ENCODE measurements at places on chromosomes 16 and 17. TPM values are rescaled to one million over a fixed set of nuclear protein-coding genes. Genes with fewer than 3 reads are reported as not detected.

GRCh38 chr17:2363851-2364762 lies 26.8 kb downstream of the SGSM2 start:
- no peaks in the 10 kb centered on the region for H3K27me3 ChIP-seq
- H3K27ac ChIP-seq, result no peak overlapping the region
- DNase-seq, result no peak
- no peak overlapping the region for H3K4me3 ChIP-seq
- peaks cover 6% of the 10 kb centered on the region for H3K36me3 ChIP-seq

- H3K4me3 ChIP-seq, result no peak overlapping the region
- no peak for DNase-seq
- H3K36me3 ChIP-seq, result no peaks in the 10 kb centered on the region
- peaks cover 15% of the 10 kb centered on the region for H3K4me1 ChIP-seq
- no peak overlapping the region for H3K27ac ChIP-seq
These were observed 1.8 kb upstream of the GINS2 start for GRCh38 chr16:85690469-85691064.

DNA sequence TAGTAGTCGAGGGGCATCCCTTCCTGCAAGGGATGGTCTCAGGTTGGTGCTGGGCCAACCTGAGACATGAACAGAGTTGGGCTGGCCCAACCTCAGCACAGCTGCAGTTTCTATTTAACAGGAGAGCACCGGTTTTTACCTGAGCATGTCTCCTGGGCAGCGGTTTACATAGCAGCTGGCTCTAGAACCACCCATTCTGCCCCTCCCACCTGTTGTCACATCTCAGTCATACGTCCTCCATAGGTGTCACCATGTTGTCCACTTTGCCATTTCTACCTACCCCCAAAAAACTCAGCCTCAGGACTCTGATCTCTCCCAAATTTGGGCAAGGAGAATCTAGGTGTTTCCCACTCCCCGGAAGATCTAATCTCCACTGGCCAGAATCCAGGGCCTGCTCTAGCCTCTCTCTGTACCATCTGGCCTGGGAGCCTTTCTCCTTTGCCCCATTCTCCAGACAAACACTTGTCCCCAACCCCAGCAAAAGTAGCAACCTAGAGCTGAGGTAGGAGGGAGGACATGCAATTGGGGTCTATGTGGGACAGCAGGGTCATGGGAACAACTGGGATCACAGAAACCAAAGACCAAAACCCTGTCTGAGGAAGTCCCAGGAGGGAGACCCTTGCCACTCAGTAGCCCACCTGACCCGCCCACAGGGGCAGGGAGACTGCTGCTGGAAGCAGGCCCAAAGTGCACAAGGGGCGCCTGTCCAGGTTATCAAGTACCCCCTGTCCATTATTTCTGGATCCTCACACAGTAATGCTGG lies 19.1 kb downstream of the ETV4 start:
- H3K4me1 ChIP-seq, result peaks cover 19% of the 10 kb centered on the region
- H3K27me3 ChIP-seq, result peaks cover 4% of the 10 kb centered on the region
- peaks cover 16% of the 10 kb centered on the region for H3K36me3 ChIP-seq
- H3K4me3 ChIP-seq, result no peak overlapping the region
- no peak overlapping the region for H3K27ac ChIP-seq
- DNase-seq, result no peak

GRCh38 chr16:49858200-49859124 lies 2.5 kb upstream of the ZNF423 start:
- DNase-seq, result peak; percentile 70
- peak overlapping the region; percentile 66 for H3K4me3 ChIP-seq
- no peak overlapping the region for H3K27ac ChIP-seq
- H3K4me1 ChIP-seq, result peaks cover 23% of the 10 kb centered on the region
- H3K36me3 ChIP-seq, result no peaks in the 10 kb centered on the region

GRCh38 chr16:67678354-67679023 lies 11.9 kb downstream of the C16orf86 start:
- H3K4me1 ChIP-seq, result peaks cover 6% of the 10 kb centered on the region
- no peak overlapping the region for H3K4me3 ChIP-seq
- no peak for DNase-seq
- H3K27me3 ChIP-seq, result no peaks in the 10 kb centered on the region
- H3K36me3 ChIP-seq, result peaks cover 15% of the 10 kb centered on the region
- no peak overlapping the region for H3K27ac ChIP-seq

The CDH5 gene
- total RNA-seq, result 0.09 TPM

DNA sequence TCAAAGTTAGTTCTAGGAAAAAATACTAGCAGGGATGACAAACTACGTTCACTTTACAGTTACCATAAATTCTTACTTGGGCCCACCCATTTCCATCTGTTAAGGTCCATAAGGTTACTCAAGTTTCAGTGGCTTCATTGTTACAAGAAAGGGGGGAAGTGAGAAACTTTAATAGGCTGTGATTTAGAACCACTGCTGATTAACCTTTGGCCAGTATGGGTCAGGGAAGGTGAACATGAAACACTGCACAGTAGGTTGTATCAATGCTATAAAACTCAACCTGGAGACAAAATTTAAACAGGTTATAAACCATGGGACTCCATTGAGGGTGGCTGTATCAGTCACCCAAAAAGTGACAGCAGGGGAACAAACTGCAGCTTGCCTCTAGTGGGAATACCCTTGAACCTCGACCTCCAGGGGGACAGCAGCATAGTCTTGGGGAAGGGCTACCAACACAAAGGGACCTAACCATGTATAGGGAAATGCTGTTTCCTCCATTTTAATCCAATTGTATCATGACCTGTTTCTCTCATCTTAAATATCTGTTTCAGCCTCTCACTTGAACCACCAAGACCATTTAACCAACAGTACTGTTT lies 10.4 kb downstream of the PTRH2 start:
- DNase-seq, result no peak
- H3K27ac ChIP-seq, result no peak overlapping the region
- H3K36me3 ChIP-seq, result peaks cover 16% of the 10 kb centered on the region
- no peaks in the 10 kb centered on the region for H3K27me3 ChIP-seq

The PYCARD gene
- 6.5 TPM for total RNA-seq

The FOXN1 gene
- 0.34 TPM for total RNA-seq

GRCh38 chr16:85911251-85911930 lies 12.4 kb downstream of the IRF8 start:
- DNase-seq, result no peak
- no peak overlapping the region for H3K4me3 ChIP-seq
- peaks cover 25% of the 10 kb centered on the region for H3K4me1 ChIP-seq
- no peak overlapping the region for H3K27ac ChIP-seq
- H3K36me3 ChIP-seq, result peaks cover 3% of the 10 kb centered on the region

GRCh38 chr17:66348584-66349165 lies 46.3 kb downstream of the PRKCA start:
- DNase-seq, result no peak
- no peak overlapping the region for H3K4me3 ChIP-seq
- no peaks in the 10 kb centered on the region for H3K36me3 ChIP-seq
- no peak overlapping the region for H3K27ac ChIP-seq
- H3K4me1 ChIP-seq, result peaks cover 24% of the 10 kb centered on the region

DNA sequence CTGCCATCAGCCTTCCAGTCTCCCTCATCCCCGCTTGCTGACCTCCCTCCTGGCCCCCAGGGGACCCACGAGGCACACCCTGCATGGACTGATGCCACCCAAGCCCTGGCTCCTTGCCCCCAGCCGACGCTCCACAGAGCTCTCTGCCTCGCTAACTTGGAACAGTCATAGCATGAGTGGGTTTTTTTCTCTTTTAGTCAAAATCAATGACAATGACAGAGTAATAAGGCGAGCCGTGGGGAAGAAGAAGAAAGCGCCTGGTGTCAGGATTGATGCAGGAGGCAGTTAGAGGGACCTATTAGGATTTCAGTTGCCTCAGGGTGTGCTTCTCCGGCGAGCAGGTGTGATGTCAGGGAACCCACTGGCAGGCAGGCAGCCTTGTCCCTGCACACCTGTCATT lies 176.3 kb upstream of the TNRC6C start:
- H3K27me3 ChIP-seq, result peaks cover 54% of the 10 kb centered on the region
- H3K4me1 ChIP-seq, result peaks cover 15% of the 10 kb centered on the region
- H3K4me3 ChIP-seq, result no peak overlapping the region
- no peak for DNase-seq
- H3K27ac ChIP-seq, result no peak overlapping the region
- no peaks in the 10 kb centered on the region for H3K36me3 ChIP-seq

The GPR179 gene
- total RNA-seq, result 0.22 TPM

The CCL13 gene
- not detected for total RNA-seq

The PHOSPHO1 gene
- total RNA-seq, result not detected

DNA sequence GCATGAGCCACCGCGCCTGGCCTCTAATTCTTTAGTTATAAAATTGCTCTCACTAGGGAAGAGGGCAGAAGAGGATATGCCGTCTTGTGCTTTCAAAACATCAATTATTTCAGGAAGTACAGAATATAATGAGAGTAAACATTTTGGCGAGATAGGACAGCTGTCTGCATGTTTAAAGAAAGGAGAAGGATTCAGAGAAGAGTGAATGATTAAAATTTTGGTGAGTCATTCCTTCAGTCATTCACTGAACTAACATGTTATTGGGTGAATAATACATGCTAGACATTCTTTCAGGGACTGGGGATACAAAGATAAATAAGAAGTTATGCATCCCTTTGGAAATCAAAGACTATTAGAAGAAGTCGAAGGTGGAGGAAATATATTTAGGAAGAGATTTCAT lies 590.3 kb upstream of the GOT2 start:
- peaks cover 10% of the 10 kb centered on the region for H3K27me3 ChIP-seq
- no peaks in the 10 kb centered on the region for H3K36me3 ChIP-seq
- H3K4me1 ChIP-seq, result no peaks in the 10 kb centered on the region
- DNase-seq, result no peak
- no peak overlapping the region for H3K27ac ChIP-seq
- H3K4me3 ChIP-seq, result no peak overlapping the region
